NCI-H1417 treated with DMSO at 0.1 percent for 48 hours (cell line): ENCODE measurements at places on chromosomes 2 and 18.

DNA sequence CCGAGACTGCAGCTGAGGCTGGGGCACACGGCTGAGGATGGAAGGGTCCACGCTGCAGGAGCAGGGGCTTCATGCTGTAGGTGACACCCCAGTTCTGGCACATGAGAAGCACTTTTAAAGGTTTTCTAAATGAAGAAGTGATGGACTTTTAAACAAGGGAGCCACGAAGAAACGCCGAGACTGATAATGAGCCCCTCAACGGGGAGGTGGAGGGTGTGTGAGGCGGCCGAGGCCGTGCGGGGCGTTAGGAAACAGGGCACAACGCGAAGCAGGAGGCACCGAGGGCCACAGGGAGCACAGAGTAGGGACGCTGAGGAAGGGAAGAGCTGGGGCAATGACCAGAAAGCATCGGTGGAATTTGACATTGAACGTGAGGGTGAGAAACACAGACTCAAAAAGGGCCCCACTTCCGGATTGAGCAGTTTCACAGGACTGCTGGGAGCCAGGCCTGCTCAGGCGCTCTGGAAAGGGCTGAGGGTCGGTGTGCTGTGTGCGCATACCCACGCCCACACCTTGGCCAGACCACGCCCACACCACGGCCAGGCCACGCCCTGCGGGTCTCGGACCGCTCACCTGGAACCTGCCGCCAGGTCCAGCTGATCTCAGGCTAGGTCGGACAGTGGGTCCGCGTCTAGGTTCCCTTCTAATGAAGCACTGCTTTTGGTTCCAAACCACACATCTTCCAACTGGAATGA lies 115.7 kb downstream of the GYPC start:
- DNase-seq, result no peak

DNA sequence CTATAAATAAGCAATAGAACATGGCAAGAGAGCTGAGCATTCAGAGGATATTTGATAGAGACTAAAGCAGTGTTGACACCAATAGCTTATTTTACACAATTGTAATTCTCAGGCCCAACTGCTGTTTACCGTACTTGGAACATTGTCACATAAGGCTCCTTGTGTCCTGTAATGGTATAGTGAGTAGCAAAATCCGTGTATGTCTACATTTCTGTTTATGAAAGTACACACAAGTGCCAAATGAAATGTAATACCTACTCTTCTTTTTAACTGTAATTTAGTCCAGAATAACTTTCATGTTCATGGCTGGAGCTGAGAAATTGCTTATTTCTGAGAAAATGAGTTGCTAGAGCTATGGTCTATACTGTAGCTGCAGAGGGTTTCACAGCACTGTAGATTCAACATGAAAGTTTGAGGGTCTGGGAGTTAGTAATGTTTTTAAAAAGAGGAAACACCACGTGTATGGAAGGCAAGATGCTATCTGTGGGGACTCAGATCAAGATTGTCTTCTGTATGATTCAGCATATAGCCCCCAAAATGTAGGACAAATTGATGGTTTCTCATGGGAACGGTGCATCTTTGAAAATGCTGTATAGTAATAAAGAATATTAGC lies 110.2 kb upstream of the NOSTRIN start:
- DNase-seq, result no peak

- DNase-seq, result no peak
Observed at GRCh38 chr2:152445791-152446201, 110.8 kb downstream of the FMNL2 start.

DNA sequence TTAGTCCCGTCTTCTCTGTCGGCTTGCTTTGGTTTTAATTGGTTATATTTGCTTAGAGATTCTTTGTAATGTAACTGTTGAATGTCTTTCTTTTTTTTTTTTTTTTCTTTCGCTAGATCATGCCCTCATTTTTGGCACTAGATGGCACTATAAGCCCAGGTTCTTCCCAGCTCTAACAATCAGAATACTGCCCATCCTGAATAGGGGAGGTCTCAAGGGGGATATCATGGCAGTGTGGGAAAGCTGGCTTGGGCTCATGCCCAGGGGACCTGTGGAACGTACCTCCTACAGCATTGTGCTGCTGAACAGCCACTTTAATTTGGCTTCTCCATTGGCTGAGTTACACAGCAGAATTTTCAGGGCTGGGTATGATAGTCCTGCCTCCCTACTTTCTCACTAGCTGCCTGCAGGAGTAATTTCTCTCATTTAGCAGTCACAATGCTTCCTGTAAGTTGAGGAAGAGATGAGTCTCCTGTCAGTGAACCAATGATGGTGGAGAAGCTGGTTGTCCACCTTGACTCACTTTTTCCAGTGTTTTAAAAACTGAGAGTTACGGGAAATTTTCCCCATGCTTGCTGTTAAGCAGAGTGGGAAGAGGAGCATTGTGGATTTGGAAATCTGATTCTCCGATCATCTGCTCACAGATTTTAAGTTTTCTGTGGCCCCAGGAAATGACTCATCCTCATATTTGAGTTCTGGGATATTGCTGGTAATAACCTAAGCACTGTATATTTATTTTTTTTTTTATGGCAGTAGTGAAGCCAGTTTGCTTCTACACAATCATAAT lies 47.2 kb downstream of the RAD51AP2 start:
- no peak for DNase-seq

- DNase-seq, result no peak
Observed at GRCh38 chr2:77566582-77566981, 44.4 kb upstream of the LRRTM4 start.

DNA sequence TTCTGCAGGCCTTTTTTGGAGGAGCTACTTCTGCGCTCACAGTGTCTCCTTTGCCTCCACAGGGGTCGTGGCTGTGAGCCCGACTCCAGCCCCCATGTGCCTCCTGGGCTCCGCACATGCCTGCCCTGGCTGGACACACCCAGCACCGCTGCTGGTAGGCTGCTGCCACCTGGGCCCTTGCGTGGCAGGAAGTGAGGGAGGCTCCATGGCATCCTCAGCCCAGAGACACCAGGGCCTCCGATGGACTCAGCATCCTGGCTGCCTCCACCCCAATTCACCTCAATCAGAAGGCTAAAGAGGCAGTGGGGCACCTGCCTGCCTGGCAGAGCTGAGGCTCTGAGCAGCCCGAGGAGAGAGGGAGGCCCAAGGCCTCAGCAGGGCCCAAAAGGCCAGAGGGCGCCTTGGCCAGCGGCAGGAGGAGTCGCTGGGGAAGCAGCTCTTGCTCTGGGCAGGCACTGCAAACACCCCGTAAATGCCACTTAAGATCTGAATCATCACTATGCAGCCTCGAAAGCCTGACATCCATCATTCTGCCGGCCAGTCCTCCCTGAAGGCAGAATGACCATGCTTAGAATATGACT lies 68.3 kb upstream of the OTOS start:
- no peak for DNase-seq

DNA sequence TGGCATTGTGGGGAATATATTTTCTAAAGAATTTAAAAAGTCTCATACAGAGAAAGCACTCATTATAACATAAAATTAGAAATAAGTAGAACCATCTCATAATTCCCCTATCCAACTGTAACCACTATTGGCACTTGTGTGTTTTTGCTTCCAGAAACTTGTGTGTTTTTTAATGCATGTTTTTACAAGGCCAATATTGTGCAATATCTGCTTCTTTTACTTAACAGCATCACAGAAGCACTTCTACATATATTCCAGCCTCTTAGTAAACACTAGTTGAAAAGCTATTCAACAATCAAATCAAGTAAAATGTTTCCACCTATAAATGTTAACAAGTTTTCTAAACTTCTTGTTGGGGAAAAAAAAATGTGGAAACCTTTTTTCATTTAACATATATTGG lies 132.7 kb downstream of the LRP2 start:
- DNase-seq, result no peak

- DNase-seq, result no peak
Observed at GRCh38 chr2:72689579-72690195, 136.1 kb downstream of the EXOC6B start.

DNA sequence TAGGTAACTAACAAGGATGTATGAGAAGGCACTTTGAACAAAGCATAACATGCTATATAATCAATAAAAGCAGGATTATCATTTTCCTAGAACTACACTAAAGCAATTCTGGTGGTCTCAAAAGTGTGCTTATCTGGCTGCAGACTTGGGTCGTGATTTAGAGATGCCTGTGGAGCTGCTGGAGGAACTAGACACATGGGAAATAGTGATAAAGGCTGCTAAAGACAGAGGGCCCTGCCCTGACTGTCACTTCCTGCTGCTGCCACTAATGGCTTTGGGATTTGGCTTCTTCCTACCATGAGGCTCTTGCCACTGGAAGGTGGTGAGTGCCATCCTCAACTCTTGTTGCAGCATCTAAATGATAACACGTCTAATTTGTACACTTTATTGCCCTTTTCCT lies 22.5 kb downstream of the TMEM178A start:
- no peak for DNase-seq

DNA sequence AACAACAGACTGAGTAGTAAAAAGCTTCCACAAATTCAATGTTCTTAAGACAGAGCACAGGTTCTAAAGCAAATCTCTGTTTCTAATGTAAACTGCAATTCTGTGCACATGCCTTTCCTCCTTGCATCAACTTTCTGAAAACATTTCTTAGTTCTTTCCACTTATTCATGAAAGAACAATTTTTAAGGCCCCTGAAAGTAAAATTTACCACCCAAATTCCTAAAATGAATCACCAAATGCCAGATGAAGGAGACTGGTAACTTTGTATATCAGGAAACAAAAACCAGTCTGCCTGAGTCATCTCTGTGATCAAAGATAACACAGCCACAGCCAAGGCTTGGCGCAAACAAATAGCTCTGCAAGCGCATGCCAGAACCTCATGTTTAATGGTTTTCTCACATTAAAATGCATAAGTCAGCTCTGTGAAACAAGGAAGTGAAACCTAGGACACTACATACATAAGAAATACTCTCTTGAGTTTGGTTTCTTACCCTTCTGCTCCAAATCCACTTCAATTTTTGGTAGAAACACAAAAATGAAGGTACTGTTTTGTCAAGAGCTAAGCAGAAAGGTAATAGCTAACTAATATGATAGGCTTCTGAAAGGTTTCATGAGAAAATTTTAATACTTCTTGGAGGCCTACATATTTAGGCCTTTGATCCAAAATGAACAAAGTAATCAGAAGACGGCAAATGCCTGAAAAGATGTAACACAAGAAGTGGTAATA lies 169.4 kb downstream of the THADA start:
- no peak for DNase-seq

DNA sequence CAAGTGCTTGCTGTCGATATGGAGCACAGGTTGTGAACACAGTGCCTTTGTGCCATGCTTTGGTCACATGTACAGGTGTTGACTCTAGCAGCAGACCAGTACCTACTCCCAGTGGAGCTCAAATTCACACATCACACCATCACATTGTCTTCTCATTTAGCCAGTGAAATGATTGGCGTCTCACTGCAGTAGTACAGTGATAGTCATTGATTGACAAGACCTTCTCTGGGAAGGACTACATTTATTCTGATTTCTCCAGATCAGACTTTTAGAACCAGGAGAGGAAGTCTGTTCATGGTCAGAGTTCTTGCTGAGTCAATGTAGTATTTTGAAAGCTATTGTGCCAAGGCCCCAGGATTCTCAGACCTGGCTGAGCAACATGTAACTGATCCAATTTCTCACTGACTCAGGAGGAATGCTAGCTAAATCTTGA lies 75.2 kb downstream of the FMNL2 start:
- DNase-seq, result no peak

DNA sequence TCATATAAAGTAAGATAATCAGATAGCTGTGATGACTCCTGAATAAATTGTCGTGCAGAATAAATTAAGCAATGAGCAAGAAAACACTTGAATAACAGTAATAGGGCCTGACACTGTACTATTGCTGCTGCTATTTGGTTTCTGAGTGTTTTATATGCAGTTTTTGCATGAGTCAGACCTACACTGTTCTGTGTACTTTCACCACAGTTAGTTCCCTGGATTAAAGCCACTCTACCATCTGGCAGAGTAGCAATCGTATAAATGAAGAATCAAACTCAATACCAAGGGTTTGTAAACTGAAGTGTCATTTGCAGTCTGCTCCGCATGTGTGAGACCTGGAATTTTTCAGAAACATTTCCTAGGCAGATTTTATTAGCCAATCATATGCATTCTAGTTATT lies 398.6 kb upstream of the CDH7 start:
- no peak for DNase-seq

- no peak for DNase-seq
Observed at GRCh38 chr2:75324861-75325284, 125.6 kb upstream of the TACR1 start.

GRCh38 chr2:225742487-225742886 lies 343.0 kb downstream of the NYAP2 start:
- DNase-seq, result no peak

- DNase-seq, result no peak
Observed at GRCh38 chr2:16653083-16653375, 12.6 kb downstream of the CYRIA start.

DNA sequence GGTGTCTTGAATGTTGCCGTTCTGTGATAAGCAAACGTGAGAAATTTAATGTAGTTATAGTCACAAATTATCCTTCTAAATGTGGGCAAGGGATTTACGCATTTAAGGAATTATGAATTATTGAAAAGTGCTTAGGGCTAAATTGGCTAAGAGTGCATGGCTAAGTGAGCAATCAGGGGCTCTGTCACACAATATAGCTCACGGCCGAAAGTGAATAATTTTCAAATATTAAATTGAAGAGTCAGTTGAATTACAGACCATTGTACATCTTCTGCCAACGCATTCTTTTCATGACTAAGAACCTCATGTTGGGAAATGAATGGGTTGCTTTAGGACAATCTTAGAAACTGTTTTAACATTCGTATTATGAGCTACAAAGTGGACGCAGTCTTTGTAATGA lies 1832.9 kb upstream of the LRRTM1 start:
- DNase-seq, result no peak

DNA sequence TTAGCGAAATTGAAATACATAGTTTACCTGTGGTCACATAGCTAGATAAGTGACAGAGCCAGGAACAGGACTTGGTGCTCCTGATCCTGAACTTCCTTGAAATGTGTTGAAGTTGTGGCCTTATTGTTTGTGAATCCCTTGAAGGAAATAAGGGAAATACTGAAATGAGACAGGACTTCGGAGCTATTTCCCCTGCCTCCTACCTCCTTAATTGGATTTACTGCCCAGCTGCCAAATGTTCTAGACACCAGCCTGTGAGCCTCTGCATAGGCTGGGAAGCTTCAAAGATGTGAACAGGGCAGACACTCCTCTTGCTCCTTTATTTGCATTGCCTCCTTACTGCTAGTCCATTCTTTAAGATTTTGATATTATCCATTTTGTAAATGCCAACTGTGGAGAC lies 135.2 kb downstream of the PRPF40A start:
- DNase-seq, result no peak
